BJ (cell line): ENCODE measurements at places on chromosomes 7 and 10. TPM values are rescaled to one million over a fixed set of nuclear protein-coding genes. Genes with fewer than 3 reads are reported as not detected.

GRCh38 chr10:118982366-118982765 lies 47.1 kb upstream of the NANOS1 start:
- no peak for DNase-seq

DNA sequence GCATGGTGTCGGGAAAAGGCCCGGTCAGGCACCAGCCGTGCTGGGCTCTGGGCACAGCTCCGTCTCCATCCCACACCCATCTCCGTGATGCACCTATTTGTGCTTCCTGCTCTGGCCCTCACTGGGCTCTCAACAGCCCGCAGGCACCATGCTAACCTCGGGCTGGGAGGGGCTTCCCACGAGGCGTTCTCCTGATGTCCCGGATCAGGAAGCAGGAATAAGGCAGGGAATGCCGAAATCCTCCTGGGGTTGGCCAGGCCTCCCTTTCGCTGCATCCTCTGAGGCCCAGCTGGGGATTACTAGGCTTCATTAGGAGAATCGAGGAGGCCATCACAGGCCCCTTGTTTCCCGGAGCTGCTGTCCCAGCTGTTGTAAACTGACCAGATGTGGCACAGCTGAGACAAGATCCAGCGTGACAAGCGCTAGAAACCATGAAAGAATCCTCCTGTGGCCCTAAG lies 72.0 kb downstream of the FAM53B start:
- no peak for DNase-seq

HIF1AN gene
- 7.4 and 19.5 TPM in 2 replicates for polyA plus RNA-seq

PWWP2B gene
- polyA plus RNA-seq = 1.6 and 2.7 TPM in 2 replicates
